ENCODE measurements at places on chromosomes 2 and 18.

DNA sequence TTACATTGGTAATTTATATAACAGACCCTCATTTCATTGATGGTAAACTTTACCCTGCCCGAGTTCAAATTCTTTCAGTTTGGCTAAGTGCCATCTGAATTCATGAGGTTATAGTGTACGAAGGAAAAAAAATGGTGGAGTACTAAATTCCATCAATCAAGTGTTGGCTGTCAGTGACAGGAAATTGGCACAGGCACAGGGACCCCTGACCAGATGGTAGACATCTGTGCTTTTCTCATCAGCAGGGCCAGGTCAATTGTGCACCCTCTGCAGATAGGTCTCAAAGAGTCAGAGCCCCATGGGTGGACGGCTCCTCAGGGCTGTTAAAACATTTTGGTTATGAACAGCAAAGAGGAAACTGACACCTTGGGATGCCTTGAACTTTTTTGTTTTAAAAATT, 439.2 kb downstream of the SETBP1 start:
- peak; percentile 46 for DNase-seq

DNA sequence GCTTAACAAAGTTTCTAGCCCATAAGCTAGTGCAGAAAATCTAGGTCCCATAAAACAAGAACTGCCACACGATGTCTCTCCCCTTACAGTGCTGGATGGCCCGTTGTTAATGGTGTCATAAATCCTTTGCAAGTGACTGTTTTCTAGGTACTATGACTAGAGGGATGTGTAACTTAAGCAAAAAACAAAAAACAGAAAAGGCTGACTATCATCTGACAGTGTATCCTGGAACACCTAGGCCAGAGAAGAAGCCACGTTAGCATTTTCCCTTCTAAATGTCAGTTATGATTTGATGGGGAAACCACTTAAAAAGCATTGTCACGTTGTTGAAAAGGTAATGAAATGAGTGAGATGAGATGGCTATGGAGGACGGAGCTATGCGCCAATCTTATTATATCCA, 2.4 kb downstream of the CASP8 start:
- no peak for DNase-seq

GRCh38 chr2:166170356-166170755, 42.5 kb upstream of the SCN1A start:
- DNase-seq, result no peak

- DNase-seq, result no peak
These were observed 311.9 kb downstream of the MYCN start for GRCh38 chr2:16252251-16252650.

GRCh38 chr18:50151926-50152325, 43.0 kb downstream of the MYO5B start:
- no peak for DNase-seq

DNA sequence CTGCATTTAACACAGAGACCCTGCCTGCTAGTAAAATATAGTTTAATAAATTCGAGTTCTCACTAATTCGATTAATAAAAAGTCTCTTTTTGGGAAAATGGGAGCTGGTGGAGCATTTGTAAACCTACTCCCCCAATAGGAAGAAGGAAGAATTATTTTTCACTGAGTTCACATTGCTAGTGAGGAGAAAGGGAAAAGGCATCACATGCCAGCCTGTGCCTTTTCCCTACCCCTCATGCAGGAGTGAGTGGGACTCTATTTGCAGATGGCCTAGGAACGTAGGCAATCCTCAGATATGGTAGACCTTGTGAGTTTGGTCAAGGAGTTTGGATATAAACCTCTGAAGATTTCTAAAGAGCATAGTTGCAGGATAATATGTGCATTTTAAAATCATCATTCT, 218.4 kb upstream of the TRIB2 start:
- no peak for DNase-seq

DNA sequence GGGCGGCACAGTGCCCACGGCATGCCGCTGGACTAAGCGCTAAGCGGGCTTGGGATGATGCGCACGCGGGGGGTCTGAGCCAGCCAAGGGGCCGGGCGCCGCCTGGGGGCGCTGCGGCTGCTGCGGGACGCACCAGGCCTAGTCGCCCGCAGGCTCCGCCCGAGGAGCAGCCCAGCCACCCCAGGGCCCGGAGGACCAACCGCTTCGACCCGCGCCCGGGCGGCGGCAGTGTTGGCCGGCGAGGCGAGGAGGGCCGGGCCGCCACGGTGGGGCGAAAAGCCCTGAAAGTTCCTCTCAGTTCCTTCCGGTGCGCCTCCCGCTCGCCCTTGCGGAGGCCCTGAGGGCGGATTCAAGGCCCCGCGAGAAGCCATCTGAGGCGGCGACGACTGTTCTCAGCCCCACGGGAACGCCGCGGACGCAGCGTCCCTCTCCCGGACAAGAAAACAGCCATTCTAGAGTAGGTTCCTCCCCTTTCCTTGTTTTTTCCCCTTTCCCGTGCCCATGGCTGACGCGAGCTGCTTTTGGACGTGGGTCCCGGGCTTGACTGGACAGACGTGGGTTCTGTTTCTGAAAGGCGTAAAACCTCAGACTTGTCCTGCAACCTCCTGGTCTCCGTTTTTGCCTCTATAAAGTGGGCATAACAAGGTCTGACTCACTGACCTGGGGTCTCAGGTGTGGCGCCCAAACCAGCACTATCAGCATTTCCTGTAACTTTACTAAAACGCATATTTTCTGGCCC, at the start of gene ANKAR:
TSS of gene ANKAR (plus strand) at position 297 of the 739 bp plus-strand sequence. CDS start 1,821 bp downstream, outside the sequence.
- DNase-seq, result no peak

DNA sequence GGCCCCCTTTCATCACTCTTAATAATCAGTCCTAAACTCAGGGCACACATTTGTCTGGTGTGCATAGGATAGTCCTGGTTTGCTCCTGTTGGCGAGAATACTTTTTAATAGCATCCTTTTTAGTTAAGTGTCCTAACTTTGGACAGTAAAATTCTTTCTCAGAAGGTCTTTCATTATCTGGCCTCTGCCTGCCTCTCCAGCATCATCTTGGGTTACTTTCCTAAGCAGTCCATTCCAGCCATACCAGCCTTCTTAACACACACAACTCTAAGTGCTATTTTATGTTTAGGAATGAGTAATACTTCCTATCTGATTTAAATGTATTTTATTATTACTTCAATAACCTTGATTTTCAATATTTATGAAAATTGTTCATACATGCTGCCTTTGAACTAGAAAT, 151.0 kb downstream of the ACOXL start:
- DNase-seq, result no peak

GRCh38 chr18:79511271-79511670, 115.5 kb downstream of the NFATC1 start:
- no peak for DNase-seq

DNA sequence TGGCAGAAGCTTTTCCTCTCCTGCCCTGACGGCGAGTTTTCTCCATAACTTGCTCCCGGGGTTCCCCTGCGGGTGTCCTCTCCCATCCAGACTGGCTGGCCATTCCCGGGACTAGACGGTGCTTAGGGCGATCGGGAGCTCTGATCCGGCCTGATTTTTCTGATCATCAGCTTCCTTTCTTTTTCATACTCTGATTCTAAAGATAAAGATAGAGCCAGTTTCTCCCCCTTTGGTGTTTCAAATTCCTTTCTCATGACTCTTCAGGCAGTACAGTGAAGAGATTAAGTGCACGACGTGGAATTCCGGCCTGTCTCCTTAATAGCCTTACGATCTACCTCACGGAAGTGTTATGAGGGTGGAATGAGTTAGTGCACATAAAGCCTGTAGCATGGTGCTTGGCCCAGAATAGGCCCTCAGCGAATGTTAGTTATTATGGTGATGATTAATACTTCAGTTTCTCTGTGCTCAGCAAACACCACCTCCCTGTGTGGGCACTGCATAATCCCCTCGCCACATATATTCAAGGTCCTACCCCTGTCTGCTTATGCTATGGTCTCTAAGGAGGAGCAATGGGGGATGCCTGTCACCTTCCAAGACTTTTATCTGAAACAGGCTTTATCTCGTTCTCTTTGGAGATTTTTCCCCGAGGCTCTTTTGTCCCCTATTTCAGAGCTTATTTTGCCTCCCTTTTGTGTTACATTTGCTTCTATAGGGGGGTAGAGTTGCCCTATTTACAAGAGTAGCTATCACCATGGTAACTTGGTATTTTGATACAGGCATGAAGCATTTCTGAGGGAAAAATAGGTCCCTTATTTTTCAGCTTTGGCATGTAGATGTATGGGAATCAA, 254.8 kb downstream of the CDH2 start:
- DNase-seq, result no peak

DNA sequence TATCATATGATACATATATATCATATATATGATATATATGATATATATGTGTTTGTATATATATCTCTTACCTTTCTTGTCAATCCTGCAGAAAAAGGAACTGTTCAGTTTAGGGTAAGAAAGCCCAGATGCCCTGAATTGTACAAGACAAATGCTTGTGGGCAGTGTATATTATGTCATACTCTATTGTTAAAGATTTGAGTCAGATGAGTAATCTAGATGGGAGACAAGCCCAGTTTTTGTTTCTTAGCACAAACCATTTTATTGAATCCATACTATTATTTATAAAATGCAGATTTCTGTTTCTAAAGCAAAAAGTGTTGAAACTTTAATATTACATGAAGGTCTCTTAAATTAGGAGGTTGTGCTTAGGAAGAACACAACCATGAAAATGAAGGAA, 90.6 kb downstream of the VRK2 start:
- DNase-seq, result no peak

- DNase-seq, result no peak
These were observed 12.4 kb upstream of the GPD2 start for GRCh38 chr2:156423674-156424282.

- no peak for DNase-seq
These were observed 41.8 kb upstream of the AFF3 start for GRCh38 chr2:100184055-100184737.

DNA sequence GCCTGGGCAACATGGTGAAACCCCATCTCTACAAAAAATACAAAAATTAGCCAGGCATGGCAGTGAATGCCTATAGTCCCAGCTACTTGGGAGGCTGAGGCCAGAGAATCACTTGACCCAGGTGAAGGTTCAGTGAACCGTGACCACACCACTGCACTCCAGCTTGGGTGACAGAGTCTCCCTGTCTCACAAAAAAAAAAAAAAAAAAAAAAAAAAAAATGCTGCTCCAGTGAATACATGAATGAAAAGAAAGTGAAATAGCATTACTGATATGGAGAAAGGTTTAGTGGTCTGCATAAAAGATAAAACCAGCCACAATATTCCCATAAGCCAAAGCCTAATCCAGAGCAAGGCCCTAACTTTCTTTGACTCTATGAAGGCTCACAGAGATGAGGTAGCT, 44.5 kb downstream of the METTL8 start:
- no peak for DNase-seq

DNA sequence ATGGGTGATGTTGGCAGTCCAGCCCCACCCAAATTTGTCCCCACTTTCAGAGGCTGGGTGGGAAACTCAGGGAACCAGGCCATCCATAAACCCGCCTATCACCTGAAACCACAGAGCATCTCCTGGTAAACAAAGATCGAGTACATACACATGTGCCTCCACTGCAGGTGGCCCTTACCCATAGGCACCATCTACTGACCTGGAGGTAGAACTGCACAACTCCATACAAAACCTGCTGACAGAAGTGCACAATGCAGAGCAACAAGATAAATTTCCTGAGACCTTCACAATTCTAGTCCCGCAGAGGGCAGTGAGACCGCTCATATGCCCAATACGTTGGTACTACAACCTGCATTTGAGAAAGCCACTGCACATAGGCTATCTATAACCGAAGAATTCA, 856.3 kb downstream of the SUCLG1 start:
- DNase-seq, result no peak

DNA sequence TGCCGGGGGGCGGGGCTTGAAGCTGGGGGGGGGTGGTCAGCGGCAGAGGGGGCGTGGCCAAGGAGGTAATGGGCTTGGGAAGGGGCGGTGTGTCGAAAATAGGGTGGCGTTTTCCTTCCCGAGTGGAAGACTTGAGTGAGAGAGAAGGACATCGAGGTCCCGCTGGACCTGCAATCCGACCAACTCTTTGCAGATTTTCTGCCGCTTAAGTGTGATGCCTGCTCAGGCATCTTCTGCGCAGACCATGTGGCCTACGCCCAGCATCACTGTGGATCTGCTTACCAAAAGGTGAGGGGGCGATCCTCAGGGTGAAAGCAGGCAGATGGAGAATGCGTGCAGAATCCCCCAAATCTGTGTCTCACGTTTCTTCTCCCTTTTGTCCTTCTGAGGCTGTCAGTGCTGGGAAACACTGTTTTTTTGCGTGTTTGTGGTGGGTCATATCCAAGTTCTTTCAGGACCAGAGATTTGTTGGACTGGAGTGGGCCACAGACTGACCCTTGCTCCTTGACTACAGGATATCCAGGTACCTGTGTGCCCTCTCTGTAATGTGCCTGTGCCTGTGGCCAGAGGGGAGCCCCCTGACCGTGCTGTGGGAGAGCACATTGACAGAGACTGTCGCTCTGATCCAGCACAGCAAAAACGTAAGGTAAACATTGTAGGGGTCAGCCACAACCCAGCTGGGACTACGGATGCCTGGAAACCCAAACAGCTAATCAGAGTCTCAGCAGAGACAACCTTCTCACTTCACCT, 727 bp downstream of the ZFAND2B start:
- no peak for DNase-seq

DNA sequence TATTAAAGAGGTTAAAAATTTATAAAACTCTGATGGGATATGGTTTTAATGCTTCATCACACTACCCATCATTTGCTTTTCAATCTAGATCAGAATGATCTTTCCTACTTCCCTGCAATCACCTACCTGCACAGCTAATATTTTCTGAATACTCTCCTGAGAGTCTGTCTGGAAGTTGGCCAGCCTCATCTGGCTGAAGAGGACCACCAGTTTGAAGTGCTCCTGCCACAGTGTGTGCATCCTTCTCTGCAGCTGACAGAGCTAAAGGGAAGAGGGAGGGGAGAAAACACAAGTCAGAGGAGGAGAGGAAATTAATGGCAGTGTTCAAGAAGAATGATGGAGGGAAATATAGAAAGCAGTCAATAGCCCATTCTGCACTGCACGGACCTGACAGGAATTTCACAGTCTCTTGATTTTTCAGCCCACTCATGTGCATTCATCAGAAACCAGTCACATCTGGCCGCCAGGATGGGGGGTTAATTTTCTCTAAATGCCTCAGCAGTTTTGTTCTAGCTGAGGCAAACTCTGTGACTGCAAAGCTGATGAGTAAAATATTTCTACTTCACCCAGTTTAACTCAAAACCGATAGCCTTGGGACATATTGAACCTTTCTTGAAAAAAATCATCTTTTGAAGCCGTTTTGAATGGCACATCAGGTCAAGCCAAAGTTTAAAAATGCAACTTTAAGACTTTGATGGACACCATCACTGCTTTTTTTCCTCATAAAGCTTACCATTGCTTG, 201.8 kb upstream of the KLHL14 start:
- DNase-seq, result no peak

- DNase-seq, result no peak
These were observed 63.5 kb downstream of the MYOM1 start for GRCh38 chr18:3156325-3156640.

DNA sequence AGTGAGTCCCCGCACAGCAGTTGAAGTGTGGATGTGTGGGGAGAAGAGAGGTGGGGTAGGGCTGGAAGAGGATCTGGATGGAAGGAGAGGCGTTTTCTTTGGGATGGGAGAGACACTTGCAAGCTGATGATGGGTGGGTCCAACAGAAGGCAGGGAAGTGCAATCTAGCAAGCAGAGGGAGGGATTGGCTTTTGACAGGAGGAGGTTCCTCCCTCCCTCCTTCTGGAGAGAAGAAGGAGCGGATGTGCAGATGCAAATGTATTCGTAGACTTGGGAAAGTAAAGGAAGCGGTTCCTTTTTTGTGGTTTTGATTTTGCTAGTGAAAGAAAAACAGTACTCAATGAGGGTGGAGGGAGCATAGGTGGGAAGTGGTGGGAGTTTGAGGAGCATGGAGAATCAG, 48.9 kb downstream of the LAMA3 start:
- DNase-seq, result no peak

All from NCI-H524 treated with DMSO at 0.1 percent for 48 hours (cell line).